ENCODE measurements at places on chromosomes 4 and X.
A peak's percentile ranks its signal among the peaks of the same experiment; 100 is the strongest.

GRCh38 chr4:104574371-104574770 lies 79.7 kb upstream of the CXXC4 start:
- no peak for DNase-seq

DNA sequence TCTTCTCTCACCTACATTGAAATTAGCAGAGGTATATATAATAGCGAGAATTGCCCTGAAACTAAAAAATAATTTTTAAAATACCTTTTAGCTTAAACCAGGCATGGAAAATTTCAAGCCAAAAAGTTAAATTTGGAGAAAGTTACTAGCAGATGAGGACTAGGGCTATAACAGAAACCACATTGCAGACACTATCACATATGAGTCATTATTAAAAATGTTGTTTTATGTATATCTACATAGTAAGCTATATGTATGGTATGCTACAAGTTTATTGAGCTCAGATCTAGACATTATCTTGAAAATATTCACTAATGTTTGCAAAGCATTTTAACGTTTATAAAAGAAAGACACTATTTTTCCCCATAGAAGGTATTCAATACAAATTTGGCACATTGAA lies 147.8 kb downstream of the PAPSS1 start:
- DNase-seq: no peak

DNA sequence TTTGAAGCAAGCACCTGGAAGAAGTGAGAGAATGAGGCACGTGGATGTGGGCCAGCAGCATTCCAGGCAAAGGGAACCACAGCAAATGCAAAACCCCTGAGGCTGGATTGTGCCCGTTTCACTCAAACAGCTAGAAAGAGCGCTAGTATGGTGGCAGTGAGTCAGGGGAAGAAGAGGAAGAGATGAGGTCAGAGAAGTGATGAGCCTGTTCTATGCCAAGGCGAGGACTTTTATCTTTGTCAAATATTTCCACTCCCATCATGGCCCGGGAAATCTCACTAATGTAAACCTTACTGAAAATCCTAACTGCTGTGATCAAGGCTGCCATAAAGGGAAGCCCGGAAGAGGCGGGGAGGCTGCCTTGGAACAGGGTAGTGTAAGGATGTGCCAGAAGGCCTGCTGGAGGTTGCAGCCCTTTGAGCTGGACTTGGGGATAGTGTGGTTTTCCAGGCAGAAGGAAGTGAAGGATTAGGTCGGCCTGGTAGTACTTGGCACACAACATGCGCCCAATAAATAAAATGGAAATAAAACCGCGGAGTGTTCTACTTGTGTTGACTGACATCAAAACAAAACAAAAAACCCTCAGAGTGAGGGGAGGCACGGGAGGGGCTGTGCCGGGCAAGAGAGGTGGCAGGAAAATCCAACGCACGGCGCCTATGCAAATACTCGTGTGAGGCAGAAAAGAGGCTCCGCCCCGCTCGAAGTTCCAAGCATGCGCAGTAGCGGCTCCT lies 1.2 kb upstream of the CDK16 start:
- peak; percentile 31 for DNase-seq

DNA sequence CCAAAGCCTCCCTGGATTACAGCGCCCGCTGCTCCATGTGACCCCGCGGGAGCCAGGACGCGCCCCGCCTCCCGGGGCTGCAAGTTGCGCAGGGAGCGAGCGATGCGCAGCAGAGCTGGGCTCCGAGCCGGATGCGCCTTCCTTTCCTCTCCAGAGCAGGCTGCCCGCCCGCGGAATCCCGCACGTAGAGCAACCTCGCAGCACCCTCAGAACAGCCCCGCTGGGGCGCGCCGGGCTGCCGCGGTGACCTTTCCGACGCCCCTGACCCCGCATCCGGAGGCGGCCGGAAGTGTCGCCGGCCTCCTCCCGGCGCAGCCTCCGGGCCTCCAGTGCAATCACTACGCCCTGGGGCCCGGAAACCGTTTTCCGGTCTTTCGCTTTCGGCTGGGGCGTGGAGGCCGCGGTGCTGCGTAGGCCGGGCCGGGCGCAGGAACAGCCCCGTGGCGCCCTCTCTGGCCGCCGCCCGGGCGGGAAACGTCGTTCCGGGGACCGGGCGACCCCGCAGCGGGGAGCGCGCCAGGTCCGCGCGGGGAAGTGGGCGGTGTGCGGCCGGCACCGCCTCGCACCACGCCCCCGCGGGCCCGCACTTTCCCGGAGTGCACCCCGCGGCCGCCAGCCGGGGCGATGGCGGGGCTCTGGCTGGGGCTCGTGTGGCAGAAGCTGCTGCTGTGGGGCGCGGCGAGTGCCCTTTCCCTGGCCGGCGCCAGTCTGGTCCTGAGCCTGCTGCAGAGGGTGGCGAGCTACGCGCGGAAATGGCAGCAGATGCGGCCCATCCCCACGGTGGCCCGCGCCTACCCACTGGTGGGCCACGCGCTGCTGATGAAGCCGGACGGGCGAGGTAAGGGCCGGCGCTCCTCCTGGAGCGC lies at the start of gene CYP4V2:
Gene CYP4V2 (plus strand): TSS at position 368 of the 866 bp plus-strand sequence. CDS start 257 bp downstream, at position 625.
- DNase-seq: peak; percentile 87

- no peak for DNase-seq
These were observed at the start of gene C4orf36 for GRCh38 chr4:86891762-86892635. Gene C4orf36 (minus strand): TSS chr4:86892422. CDS start chr4:86891520, 902 bp downstream.

- DNase-seq: no peak
These were observed 190.9 kb downstream of the SHOX start for GRCh38 chrX:821327-822107.
